ENCODE measurements at places on chromosomes 5 and 9.

GRCh38 chr5:127884416-127884815, 181.2 kb downstream of the CCDC192 start:
- DNase-seq, result no peak

GRCh38 chr9:78000221-78000620, 31.4 kb downstream of the GNAQ start:
- no peak for DNase-seq

DNA sequence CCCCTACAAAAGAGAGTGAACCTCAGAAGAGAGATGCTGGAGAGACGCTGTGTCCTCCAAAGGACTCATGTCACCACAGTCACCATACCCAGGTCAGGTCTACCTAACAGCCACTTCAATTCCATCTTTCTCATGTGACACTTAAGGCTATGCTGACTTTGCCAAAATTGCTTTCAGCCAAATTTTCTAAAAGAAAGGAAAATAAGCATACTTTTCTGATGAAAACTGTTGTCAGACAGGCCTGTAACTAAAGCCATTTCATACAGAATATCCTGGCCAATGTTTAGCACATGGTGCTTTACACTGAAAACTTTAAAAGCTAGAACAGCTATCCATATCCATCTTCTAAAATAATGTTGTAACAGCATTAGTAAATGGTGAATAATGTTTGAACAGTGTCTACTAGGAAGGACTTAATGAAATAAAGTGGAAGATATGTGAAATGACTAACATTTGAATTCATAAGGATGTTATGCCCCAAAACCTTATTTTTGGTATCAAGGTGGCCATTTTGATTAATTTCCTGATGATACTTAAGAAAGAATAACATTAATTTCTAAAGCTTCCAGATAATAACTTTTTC, 97.2 kb downstream of the NFIB start:
- no peak for DNase-seq

GRCh38 chr5:118988866-118989180, 476 bp upstream of the DTWD2 start:
- DNase-seq, result no peak

DNA sequence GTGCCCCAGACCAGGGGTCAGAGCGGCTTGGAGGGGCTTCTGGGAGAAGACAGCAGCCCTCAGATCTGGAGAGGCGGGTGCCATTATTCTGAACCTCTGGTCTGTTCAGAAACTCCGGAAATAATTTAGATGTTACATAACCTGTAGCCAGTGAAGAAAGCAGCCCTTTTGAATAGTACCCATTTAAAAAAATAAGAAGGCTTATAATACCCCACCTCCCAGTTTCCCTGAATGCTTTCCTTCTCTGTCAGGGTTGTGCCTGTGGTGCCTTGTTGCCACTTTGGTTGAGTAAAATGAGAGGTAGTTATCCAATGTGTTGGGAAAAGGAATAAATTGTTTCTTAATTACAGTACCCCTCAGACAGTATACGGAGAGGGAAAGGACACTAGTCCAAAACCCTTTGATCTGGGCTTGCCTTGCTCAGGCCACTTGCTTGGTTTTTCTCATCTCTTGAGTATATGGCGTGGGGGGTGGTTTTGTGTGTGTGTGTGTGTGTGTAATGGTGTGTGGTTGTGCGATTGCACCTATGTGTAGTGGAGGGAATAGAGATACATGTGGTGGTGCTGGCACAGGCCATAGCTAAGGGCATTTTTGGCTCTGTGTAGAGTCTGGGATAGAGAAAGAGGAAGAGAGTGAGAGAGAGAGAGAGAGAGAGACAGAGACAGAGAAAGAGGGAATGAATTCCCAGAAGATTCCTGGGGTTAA, 59.1 kb upstream of the TLR4 start:
- DNase-seq, result no peak

DNA sequence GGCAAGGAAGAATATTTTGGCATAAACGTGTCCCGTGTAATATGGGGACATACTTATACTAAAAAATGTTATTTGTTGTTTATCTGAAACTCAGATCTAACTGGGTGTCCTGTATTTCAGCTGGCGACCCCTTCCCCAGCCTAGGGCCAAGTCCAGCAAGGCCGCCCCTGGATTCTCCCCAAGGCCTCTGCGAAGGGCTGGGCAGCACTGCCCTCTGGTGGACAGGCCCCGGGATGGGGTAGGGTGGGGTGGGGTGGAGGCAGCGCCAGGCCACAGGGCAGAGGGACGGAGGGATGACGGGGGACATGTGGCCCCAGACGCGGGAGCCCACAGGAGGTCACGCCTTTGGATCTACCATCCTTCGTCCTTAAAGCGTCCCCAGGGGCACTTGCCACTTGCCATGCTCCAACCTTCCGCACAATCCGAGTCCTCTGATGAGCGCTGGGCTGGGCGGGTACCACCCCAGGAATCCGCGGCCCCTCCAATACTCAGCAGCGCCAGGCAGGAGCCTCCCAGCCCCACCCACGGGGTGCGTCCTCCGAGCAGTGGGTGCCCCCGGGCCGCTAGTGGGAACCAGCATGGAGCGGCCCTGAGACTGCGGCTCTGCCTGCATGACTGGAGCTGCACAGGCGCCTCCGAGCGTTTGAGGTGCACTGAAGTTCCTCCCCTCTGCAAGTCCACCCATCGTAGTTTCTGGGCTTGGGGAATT, 7.1 kb upstream of the AGPAT2 start:
- DNase-seq, result no peak
